ENCODE measurements at places on chromosomes 13 and 19.

DNA sequence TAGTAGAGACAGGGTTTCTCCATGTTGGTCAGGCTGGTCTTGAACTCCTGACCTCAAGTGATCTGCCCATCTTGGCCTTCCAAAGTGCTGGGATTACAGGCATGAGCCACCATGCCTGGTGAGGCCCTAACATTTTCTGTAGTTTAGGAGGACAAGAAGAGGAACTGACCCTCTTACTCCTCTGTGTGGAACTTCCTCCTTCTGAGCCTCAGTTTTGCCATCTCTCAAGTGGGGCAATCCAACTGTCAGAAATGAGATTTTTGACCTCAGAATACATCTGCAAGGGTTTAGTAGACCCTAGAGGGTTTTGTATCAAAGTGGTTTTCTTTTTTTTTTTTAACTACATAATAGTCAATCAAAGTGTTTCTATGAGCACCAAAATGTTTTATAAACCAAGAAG, 2.4 kb downstream of the DKKL1 start:
- DNase-seq = no peak

GRCh38 chr19:4473763-4474513, 1.8 kb downstream of the HDGFL2 start:
- DNase-seq = no peak

- DNase-seq = no peak
Observed at GRCh38 chr13:110624766-110625756, 9.7 kb downstream of the NAXD start.

DNA sequence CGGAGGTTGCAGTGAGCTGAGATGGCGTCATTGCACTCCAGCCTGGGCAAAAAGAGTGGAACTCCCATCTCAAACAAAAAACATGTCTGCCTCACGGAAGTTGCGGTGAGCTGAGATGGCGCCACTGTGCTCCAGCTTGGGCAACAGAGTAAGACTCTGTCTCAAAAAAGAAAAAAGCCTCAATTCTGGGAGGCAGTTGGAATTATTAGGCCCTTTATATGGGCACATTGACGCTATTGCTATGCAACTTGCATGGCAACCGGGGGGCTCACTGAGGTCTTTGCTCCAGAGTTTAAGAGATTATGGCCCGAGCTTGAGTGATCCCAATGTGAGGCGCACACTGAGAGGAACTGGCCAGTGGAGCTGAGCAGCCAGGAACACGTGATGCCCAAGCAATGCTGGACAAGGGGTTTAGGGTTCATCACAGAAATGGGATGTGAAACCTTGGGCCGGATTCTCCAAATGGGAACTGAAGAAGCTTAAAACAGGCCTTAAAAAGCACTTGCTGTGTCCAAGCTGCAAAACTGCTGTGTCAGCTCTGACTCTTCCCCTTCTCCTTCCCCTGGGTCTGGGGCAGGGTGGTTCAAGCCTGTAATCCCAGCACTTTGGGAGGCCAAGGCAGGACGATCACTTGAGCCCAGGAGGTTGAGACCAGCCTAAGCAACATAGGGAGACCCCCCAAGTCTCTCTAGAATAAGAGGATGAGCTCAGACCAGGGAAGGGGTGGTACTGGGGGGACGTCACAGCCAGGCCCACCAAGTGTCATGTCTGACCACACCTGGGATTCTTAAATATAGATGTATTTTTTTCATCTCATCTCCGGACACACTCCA, 2.5 kb downstream of the FTL start:
- DNase-seq = peak; percentile 26

GRCh38 chr13:113927661-113928581, 46.0 kb downstream of the C13orf46 start:
- no peak for DNase-seq

GRCh38 chr13:101775267-101775666, 322.8 kb downstream of the ITGBL1 start:
- DNase-seq = peak; percentile 21

DNA sequence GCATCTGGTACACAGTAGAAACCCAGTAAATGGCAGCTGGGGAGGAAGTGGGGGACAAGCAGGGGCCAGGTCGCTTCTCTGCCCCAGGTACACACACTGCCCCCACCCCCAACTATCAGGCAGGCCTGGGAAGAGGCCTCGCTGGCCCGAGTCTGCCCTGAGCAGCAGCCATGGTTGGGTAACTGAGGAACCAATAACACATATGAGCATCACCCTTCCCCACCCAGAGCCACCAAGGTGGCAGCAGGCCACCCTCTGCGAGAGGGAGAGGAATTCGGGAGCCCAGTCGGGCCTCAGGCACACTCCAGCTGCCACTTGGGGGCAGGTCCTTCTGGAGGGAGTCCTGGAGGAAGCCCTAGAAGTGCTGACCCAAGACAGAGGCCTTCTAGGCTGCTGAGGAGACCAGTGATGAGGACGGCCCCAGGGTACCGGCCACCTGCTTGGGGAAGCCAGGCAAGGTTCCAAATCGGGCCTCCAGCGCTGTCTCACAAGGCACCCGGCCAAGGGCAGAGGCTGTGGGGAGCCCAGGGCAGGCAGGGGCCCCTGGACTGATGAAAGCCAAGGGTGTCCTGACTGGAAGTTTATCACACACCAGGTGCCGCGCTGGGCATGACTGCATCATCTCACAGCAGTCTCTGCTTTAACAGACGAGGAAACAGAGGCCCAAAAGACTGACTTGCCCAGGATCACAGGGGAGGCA, 14.0 kb upstream of the KPTN start:
- DNase-seq = no peak

GRCh38 chr19:5489551-5489950, 34.3 kb downstream of the ZNRF4 start:
- DNase-seq = no peak

- peak; percentile 72 for DNase-seq
Observed at GRCh38 chr19:46860846-46861690, at the start of gene ARHGAP35. ARHGAP35 (plus strand) TSS chr19:46860997; CDS start chr19:46918676, 57,679 bp downstream.

DNA sequence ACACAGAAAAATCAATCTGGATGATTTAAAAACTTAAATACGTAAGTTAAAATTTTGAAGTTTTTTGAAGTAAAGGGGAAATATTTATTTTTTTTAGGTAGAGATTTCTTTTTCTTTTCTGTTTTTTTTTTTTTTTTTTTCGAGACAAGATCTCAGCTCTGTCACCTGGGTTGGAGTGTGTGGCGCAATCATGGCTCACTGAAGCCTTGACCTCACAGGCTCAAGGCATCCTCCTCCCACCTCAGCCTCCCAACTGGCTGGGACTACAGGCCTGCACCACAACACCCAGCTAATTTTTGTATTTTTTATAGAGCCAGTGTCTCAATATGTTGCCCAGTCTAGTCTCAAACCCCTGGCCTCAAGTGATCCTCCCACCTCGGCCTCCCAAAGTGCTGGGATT, 120.4 kb upstream of the CLDN10 start:
- DNase-seq = no peak

GRCh38 chr19:43664018-43664417, 6.0 kb downstream of the PLAUR start:
- no peak for DNase-seq

DNA sequence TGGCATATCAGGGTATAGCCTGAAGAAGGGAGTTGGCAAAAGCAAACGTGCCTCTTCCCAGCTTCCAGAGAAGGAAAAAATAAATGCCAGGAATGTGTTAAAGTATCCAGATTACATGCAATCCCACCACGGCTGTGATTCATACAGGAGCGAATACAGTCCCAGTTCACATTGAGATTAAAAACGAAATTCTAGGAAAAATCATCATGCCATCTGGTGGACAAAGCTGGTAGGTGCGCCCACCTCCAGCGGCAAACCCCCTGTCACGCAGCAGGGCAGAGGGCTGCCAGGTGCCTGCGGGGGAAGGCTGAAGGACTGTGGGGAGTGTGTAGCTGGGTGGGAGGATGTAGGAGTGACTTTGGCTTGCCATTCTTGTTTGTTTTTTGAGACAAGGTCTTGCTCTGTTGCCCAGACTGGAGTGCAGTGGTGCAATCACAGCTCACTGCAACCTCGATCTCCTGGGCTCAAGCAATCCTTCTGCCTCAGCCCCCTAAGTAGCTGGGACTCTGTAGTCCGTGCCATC, 6.4 kb upstream of the DMWD start:
- DNase-seq = peak; percentile 19

GRCh38 chr13:74202129-74202813, 68.1 kb upstream of the KLF12 start:
- no peak for DNase-seq

DNA sequence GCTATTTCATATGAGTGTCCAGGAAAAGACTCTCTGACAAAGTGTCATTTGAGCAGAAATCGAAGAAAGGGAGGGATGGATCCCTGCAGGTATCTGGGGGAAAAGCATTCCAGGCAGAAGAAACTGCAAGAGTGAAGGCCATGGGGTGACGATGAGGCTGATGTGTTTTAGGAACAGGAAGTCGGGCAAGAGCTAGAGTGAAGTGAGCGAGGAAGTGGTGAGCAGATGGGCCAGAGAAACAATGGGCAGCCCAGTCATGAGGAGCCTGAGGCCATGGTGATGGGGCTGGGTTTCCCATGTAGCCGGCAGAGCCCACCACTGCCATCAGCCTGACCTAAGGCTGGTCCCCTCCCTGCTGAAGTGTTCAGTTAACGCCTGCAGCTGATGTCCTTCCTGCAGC, 150.2 kb downstream of the TNFSF13B start:
- DNase-seq = no peak

DNA sequence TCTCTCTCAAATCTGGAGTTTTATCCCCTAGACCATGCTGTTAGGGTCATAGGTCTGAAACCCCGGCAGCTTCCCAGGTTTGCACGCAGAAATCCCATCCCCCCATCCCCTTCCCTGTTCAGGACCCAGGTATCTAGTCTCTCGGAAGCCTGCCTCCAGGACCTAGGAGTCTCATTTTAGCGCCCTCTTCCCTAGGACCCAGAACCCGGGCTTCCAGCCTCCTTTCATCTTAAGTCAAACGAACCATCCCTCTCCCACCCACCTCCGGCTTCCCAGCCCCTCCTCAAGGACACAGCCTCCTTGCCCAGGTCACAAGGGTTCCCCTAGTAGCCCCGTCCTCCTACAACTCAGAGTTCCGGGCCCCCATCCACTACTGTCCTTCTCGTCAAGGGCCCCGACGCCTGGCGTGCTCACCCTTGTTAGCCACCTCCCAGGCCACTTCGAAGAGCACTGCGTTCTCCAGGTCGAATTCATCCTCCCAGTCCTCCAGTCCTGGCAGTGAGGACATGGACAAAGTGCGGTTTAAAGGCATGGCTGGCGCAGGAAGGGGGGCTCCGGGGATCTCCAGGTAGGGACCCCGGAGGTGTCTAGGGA, 431 bp downstream of the GYS1 start:
- no peak for DNase-seq

- no peak for DNase-seq
Observed at GRCh38 chr13:98504029-98504351, 72.9 kb downstream of the STK24 start.

GRCh38 chr19:15866636-15867035, 31.2 kb downstream of the CYP4F2 start:
- no peak for DNase-seq

- no peak for DNase-seq
Observed at GRCh38 chr13:44389060-44389666, 15.5 kb downstream of the SERP2 start.

DNA sequence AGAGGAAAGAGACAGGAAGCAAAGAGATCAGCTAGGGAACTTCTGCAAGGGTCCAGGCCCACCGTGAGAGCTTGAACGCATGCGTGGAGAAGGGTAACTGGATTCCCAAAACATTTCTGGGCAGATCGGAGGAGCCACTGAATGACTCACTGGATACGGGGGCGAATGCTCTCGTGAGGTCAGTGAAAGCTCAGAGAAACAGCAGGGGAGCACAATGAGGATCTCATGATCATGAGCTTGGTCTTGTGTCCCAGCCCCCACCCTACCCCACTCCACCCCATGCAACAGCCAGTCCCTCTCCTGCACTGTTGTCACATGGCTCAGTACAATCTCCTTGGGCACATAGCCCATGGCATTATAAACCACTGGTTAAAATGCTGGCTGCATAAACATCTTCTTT, 40.6 kb downstream of the DCLK1 start:
- no peak for DNase-seq

DNA sequence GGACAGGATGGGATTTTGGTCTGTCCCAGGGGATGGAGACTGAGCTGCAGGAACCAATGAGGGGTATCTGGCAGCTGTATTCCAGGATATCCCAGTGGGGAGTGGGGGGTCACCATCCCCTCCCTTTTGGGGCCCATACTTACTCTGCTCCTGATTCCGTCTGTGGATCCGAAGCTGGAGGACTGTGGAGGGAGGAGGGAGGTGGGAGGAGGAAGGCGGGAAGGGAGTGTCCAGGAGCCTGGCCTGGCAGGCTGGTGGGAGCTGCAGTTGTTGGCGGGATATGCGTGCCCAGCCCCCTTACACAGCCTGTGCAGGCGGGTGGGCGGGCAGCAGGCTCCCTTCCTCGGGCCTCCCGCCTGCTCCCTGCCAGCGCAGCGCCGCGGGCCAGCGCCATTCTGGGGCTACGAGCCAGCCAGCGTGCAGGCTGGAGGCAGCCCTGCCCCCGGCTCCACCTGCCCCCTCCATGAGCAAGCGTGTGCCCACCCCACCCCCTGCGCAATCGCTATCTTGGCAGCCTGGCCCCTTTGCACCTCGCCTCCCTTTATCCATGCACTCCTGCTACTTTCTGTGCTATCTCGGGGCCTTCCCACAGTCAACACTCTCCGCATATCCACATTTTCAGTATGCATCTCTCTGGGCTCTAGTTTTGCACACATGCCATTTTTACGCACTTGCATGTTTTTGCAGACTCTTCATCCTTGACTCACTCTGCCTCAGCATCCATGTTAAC, 2.8 kb downstream of the MAMSTR start:
- peak; percentile 59 for DNase-seq

DNA sequence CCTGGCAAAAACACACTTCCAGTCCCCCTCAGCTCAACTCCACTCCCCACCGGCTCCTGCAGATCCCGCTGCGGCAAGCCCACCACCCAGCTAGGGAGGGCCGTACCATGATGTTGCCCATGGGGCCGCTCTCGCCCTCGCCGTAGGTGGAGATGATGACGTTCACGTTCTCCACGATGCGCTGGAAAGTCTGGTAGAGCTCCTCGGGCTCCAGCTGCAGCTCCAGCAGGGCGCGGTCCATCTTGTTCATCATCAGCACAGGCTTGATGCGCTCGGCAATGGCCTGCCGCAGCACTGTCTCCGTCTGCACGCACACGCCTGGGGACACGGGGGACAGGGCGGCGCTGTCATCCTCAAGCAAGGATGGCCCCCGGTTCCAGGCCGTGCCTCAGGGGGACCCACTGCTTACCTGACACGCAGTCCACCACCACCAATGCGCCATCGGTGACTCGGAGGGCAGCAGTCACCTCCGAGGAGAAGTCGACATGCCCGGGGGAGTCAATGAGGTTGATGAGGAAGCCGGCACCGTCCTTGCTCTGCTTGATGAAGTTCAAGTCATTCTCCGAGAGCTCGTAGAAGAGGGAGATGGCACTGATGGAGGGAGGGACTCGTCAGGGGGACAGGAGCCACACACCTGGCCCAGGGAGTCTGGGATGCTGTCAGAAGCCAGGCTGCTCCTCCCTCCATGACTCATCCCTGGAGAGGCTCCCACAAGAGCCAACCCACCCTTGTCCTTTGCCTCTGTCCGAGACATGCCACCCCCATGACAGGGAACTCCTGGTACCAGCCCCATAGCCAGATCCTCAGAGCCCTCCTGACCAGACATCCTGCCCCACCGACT, 2.3 kb downstream of the EEF2 start:
- DNase-seq = no peak

GRCh38 chr19:48149430-48149829, 20.7 kb downstream of the LIG1 start:
- DNase-seq = no peak

Data from hippocampal formation (tissue), 2 donors.